NCI-H2081 treated with DMSO at 0.1 percent for 48 hours (cell line): ENCODE measurements at places on chromosomes 7 and 10.

GRCh38 chr10:78706726-78707540, 361.8 kb upstream of the ZMIZ1 start:
- DNase-seq: no peak

DNA sequence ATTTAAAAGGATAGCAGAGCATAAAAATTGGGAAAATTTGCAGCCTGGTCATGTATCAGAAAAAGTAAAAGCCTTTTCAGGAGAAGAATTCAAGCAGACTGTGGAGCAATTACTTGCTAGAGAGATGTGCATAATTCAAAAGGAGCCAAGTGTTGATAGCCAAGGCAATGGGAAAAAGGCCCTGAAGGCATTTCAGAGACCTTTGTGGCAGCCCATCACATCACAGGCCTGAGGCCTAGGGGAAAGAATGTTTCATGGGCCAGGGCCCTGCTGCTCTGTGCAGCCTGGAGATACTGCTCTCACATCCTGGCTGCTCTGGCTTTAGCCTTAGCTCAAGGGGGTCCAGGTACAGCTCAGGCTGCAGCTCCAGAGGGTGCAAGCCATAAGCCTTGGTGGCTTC, 152.9 kb downstream of the MAGI2 start:
- DNase-seq: no peak

GRCh38 chr7:108424013-108424412, 32.2 kb downstream of the NRCAM start:
- no peak for DNase-seq

DNA sequence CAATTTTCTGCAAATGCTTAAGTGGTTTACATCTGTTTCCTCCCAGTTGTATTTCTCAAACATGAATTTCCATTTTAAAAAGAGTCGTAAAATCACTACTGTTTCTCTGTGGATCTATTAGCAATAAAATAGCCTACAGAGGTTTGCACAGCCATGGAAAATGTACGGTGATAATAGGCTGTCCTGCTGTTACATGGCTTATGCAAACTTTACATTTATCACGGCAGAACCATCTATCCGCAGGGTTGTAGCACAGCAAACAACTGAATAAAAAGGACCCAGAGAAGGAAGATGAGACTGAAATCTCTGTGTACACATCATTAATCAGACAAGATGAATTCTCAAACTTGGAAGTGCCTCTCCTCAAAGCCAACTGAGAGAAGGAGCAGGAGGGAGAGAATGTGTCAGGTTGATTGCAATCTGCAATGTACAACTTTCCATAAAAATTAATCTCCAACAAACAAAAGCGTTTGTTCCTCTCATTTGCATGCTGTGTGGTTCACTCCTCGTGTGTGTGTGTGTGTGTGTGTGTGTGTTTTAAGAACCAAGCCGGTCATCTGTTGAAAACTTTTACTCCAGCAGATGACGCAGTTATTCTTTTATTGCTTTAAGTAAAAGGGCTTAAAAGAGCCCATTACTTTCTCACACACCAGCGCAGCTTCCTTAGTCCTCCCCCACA, 279.3 kb downstream of the SKAP2 start:
- peak; percentile 98 for DNase-seq

DNA sequence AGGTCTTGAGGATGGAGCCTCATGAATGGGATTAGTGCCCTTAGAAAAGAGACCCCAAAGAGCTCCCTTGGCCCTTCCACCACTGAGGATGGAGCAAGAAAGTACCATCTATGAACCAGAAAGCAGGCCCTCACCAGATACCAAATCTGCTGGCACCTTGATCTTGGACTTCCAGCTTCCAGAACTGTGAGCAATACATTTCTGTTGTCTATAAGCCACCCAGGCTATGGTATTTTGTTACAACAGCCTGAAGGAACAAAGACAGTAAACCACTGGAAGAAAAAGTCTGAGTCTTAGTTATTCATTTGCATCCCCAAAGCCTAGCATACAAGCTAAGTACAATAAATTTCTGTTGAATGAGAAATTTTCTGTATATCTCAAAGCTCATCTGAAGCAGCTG, 37.9 kb upstream of the TNS3 start:
- no peak for DNase-seq

DNA sequence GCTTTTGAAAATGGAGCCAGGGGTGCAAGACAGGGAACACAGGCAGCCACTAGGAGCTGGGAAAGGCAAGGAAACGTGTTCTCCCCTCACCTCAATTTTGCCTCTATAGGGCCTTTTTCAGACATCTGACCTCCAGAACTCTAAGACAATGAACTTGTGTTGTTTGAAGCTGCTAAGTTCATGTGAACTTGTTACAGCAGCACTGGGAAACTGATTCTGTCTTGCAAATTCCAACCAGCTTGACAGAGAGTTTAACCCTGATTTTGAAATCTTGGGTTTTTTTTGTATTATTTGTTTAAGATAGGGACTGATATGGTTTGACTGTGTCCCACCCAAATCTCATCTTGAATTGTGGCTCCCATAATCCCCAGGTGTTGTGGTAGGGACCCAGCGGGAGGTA, 852.9 kb downstream of the LRMDA start:
- DNase-seq: no peak

DNA sequence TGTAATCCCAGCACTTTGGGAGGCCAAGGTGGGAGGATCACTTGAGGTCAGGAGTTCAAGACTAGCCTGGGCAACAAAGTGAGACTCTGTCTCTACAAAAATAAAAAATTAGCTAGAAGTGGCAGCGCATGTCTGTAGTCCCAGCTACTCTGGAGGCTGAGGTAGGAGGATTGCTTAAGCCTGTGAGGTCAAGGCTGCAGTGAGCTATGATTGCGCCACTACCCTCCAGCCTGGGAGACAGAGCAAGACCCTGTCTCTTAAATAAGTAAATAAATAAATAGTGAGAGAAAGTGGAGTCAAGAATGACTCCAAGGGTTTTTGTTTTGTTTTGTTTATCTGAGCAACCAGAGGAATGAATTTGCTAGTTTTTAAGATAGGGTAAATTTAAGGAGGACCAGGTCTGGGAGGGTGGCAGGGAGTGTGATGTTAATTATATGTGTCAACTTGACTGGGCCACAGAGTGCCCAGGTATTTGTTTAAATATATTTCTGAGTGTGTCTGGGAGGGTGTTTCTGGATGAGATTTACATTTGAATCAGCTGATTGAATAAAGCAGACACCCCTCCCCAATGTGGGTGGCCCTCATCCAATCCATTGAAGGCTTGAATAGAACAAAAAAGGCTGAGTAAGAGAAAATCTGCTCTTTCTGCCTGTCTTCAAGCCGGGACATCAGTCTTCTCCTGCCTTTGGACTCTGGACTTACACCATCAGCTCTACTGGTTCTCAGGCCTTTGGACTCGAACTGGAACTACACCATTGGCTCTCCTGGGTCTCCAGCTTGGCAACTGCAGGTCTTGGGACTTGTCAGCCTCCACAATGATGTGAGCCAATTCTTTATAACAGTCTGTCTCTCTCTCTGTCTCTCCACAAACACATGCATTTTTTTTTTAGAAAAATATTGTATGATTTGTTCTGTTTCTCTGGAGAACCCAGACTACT, 23.5 kb downstream of the IMPDH1 start:
- no peak for DNase-seq

- no peak for DNase-seq
Observed at GRCh38 chr10:35707642-35708425, 65.7 kb upstream of the FZD8 start.

GRCh38 chr7:2281541-2281940, 32.7 kb downstream of the SNX8 start:
- no peak for DNase-seq

GRCh38 chr7:151309311-151309710, 32.3 kb upstream of the NUB1 start:
- no peak for DNase-seq

DNA sequence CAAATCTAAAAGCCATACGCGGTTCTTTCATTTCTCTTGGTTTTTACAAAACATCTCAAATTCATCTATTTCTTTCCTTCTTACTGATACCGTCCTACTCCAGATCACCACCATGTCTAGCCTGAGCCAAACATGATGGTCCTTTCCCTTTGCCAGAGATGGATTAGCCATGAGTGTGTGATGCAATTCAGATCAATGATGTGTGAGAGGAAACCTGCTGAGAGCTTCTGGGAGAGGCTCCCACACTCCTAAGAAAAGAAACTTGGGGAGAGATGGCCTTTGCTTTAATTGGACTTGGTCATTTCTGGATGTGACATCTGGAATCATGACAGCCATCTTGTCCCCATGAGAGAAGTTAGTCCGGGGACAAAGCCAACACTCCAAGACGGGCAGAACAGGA, 367.2 kb downstream of the FGFR2 start:
- no peak for DNase-seq

- no peak for DNase-seq
Observed at GRCh38 chr7:18020138-18020715, 7.4 kb downstream of the PRPS1L1 start.

DNA sequence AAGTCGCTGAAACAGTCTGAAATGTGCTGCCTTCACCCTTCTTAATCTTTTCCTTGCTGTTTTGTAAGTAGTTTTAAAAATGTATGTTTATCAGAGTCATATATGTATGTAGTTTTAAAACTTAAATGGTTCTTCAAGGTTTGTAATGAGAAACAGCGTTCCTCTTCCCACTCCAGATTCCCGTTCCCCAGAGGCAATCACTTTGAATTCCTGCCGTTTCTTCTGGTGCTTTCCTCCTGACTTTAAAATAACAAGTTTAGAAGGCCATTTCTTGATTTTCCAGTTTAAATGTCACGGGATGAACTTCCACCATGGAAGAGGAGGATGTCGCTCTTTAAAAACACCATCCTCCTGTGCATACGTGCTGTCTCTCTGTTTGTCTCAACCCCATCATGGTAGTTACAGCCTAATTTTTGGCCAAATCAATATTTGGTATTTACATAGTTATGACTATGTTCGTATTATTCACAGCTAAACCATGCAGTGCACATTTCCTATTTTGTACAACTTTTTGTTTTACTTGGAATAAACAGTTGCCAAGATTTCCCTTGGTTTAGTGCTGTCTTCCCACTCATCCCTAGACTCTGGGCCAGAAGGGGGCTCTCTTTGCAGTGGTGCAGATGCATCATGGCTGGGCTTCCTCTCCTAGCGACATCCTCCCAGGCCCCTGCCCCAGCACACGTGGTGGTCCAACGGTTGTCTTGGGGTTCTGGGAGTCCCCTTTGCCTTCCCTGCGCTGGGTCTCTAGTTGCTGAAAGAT, 151.4 kb downstream of the PTPN20 start:
- no peak for DNase-seq

GRCh38 chr10:114208351-114208750, 29.2 kb downstream of the TDRD1 start:
- no peak for DNase-seq

- no peak for DNase-seq
Observed at GRCh38 chr7:538764-539685, 19.4 kb upstream of the PDGFA start.

GRCh38 chr10:116138897-116139296, 134.1 kb downstream of the GFRA1 start:
- no peak for DNase-seq

DNA sequence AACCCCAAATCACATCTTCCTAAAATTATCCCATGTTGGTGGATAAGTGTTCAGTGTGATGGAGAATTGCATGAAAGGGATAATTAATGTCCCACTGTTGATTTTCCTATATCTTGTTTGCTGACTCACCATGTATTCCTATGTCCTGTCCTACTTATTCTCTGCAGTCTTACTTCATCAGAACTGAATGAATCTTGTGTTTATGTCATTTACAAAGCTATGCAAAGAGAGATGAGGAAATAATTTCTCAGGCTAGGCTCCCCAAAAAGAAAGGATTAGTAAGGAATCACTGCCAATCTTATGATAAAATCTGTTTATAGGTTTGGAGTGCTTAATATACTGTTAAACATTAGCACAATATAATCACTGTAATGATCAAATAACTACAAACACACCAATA, 360.8 kb downstream of the CRPPA start:
- DNase-seq: no peak

DNA sequence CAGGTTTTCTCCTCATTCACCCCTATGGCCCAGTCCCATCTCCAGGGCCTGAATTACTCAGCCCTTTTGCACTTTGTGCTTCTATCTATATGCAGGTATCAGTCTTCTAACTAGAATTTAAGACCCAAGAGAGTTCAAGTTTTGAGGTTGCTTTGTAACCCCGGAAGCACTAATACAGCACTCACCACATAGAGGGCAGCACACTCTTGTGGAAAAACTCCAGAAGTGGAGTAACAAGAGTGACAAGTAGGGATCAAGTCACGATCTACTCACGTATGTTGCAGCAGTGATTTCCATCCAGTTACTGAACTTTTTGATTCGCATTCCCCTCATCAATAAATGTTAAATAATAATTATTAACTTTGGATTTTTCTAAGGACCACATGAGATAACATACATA, 151.0 kb downstream of the CHCHD3 start:
- DNase-seq: no peak

- no peak for DNase-seq
Observed at GRCh38 chr10:70648427-70648826, 23.9 kb upstream of the ADAMTS14 start.

GRCh38 chr7:98116656-98117461, 10.2 kb downstream of the LMTK2 start:
- no peak for DNase-seq

- no peak for DNase-seq
Observed at GRCh38 chr7:141071855-141072547, 1.9 kb upstream of the TMEM178B start.

DNA sequence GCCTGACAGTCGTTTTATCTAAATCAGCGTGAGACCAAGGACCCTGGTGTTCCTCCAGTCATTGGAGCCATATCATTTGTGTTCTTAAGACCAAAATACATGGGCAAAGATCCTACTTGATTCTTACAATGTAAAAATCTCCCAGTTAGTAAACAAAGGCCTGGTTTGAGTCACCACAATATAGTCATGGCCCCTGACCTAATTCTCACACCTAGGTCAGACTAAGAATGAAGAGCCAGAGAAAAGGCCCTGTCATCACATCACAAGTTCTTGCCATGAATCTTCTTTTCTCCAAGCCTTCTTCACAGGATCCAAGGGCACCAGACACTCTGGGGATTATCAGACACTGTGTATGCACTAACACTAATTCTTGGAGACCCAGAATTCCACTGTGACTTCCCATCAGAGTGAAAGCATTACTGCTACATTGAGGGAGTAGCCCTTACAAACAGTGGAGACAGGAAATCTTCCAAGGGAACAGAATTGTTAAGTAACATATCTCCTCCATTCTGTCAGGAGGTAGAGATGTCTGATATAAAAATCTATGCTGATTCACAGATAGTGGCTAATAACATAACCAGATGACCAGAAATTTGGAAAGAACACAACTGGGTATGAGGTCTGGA, 7.6 kb upstream of the ERVW-1 start:
- no peak for DNase-seq

GRCh38 chr10:78419481-78420265, 386.0 kb downstream of the RPS24 start:
- DNase-seq: no peak

- no peak for DNase-seq
Observed at GRCh38 chr7:131494182-131494581, 62.2 kb downstream of the PODXL start.

DNA sequence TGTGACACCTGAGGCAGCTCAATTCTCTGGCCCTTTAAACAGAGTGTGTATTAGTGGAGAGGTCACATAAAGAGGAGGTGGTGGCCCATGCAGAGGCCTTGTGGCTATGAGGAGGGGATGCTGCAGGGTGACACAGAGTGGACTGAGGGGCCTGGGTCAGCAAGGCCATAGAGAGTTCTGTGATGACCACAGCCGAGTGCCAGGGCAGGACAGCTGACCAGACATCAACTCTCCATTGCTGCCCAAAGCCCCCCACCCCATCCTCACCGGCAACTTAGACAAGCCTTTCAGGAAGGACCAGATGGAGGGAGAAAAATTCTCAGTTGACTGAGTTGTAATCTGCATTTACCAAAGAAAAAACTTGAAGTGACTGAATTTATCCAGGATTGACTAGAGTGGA, 378.1 kb downstream of the RPS24 start:
- DNase-seq: no peak
